GM23248 (cell line): ENCODE measurements at places on chromosomes 3 and 15. TPM values are rescaled to one million over a fixed set of nuclear protein-coding genes. Genes with fewer than 3 reads are reported as not detected.

- DNase-seq = no peak
- no peak overlapping the region for H3K4me3 ChIP-seq
- H3K36me3 ChIP-seq = no peaks in the 10 kb centered on the region
- no peak overlapping the region for H3K27ac ChIP-seq
These were observed 244.4 kb downstream of the UACA start for GRCh38 chr15:70519004-70519365.

- H3K36me3 ChIP-seq = no peaks in the 10 kb centered on the region
- no peak overlapping the region for H3K4me3 ChIP-seq
- H3K27me3 ChIP-seq = 0 out of 2 replicates have a peak, but pooled peaks cover 3% of the 10 kb centered on the region
- peak; percentile 33 for DNase-seq
- H3K4me1 ChIP-seq = no peaks in the 10 kb centered on the region
- H3K27ac ChIP-seq = no peak overlapping the region
These were observed 61.5 kb downstream of the CGGBP1 start for GRCh38 chr3:87997298-87997697.

- DNase-seq = peak; percentile 56
- peak overlapping the region; percentile 91 for H3K27ac ChIP-seq
- H3K4me1 ChIP-seq = peaks cover 17% of the 10 kb centered on the region
- H3K27me3 ChIP-seq = no peaks in the 10 kb centered on the region
- H3K36me3 ChIP-seq = no peaks in the 10 kb centered on the region; the same call in 1 of the 2 replicates
These were observed 499 bp downstream of the RABL3 start for GRCh38 chr3:120741837-120742197.

GRCh38 chr15:96733721-96734120 lies 403.2 kb downstream of the NR2F2 start:
- no peak overlapping the region for H3K4me3 ChIP-seq
- DNase-seq = no peak
- no peaks in the 10 kb centered on the region for H3K36me3 ChIP-seq

GPR27 gene
- total RNA-seq = not detected in 2 replicates
